ENCODE measurements at places on chromosomes 2 and 18.

- no peak for DNase-seq
Measured at GRCh38 chr2:118945881-118946280, 3.9 kb downstream of the MARCO start.

GRCh38 chr2:25421289-25421688, 79.6 kb upstream of the DNMT3A start:
- no peak for DNase-seq

- no peak for DNase-seq
Measured at GRCh38 chr2:221156062-221156734, 415.9 kb downstream of the EPHA4 start.

GRCh38 chr2:197200762-197201058, 109.9 kb downstream of the ANKRD44 start:
- DNase-seq = no peak

GRCh38 chr2:122905431-122905830, 1119.7 kb upstream of the CNTNAP5 start:
- no peak for DNase-seq
